ENCODE measurements at places on chromosomes 1 and 21. TPM values are rescaled to one million over a fixed set of nuclear protein-coding genes. Genes with fewer than 3 reads are reported as not detected.

GRCh38 chr21:18985584-18985983 is 582.0 kb upstream of the TMPRSS15 start:
- DNase-seq: no peak

Gene HOOK1
- polyA plus RNA-seq: 1.8 TPM

Gene PRKAA2
- polyA plus RNA-seq: 17.6 TPM

DNA sequence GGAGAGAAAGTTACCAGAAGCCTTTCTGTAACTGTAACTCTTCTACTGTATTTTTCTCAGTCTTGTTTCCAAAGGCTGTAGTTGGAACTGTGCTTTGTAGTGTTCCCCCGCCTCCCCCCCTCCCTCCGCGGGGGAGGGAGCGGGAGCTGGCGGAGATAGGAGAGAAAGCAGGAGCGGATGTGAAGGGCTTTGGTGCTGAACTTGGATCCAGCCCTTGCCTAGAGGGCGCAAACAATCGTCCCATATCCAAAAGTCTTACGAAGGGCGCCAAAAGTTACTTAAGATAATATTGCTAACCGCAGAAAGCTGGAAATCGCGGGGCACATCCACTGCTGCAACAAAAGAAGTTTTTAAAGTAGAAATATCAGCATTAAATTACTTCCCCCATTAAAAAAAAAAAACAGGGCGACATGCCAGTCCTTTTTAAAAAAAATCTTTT is 2.4 kb upstream of the NFIA start:
- DNase-seq: peak; percentile 88

DNA sequence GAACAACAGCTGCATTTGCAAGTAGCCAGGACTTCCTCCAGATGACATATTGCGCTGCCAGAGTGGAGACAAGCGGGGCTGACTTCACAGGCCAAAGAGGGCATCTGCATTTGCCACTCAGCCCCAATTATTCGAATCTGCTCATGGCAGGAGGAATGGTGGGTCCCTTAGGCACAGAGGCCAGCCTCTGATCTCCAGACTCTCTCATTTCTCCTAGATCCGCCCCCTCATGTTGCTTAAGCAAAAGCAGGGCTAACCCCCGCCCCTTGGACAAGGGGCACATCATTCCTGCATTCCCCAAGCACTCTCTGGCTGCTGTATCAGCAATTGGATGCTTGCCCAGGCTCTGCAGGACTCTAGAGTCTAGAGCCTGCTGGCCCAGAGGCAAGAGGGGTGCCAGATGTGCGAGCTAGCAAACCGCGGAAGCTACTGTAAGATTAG is 262.4 kb downstream of the ST6GALNAC3 start:
- peak; percentile 87 for DNase-seq

- peak; percentile 85 for DNase-seq
Measured at GRCh38 chr1:246002725-246003441, 504.2 kb downstream of the SMYD3 start.

- no peak for DNase-seq
Measured at GRCh38 chr1:176515310-176515709, 52.3 kb downstream of the PAPPA2 start.

Gene KIAA0040
- 16.0 TPM for polyA plus RNA-seq

- no peak for DNase-seq
Measured at GRCh38 chr21:31961027-31961426, 88.2 kb downstream of the HUNK start.

GRCh38 chr1:16017461-16018303 is at the start of gene HSPB7:
Gene HSPB7 (minus strand): TSS chr1:16018043. CDS start chr1:16017963, 80 bp downstream.
- peak; percentile 96 for DNase-seq

DNA sequence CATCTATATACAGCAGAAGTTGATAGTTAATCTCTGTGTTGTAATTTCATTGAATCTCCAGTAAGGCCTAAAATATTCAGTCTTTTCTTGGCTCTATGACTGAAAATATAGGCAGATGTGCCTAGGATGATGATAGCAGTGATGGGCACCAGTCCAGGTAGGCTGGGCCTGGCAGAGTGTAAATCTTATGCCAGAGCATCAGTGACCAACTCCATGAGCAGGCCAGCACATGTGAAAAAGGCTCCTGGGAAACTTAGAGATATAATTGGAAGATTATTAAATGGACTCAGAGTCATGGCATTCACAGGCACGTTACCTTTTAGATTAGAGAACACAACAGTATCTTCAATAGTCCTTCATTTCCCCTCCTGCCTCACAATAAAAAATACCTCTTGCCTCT is 20.7 kb upstream of the CYYR1 start:
- no peak for DNase-seq

Gene GREM2
- polyA plus RNA-seq: not detected

- DNase-seq: no peak
Measured at GRCh38 chr1:88472714-88473113, 211.4 kb upstream of the PKN2 start.

- DNase-seq: no peak
Measured at GRCh38 chr1:169072945-169073725, 33.4 kb upstream of the ATP1B1 start.

- DNase-seq: no peak
Measured at GRCh38 chr1:78540048-78540447, 49.3 kb downstream of the PTGFR start.

GRCh38 chr1:36471830-36472641 is 7.9 kb upstream of the MRPS15 start:
- DNase-seq: no peak

Gene UAP1
- 18.2 TPM for polyA plus RNA-seq

- DNase-seq: no peak
Measured at GRCh38 chr1:44846985-44847384, 3.9 kb upstream of the PTCH2 start.

- no peak for DNase-seq
Measured at GRCh38 chr1:170415710-170416372, 116.1 kb upstream of the GORAB start.

Gene VCAM1
- polyA plus RNA-seq: 4.2 TPM

- DNase-seq: no peak
Measured at GRCh38 chr1:227809026-227809425, 6.4 kb upstream of the PRSS38 start.

DNA sequence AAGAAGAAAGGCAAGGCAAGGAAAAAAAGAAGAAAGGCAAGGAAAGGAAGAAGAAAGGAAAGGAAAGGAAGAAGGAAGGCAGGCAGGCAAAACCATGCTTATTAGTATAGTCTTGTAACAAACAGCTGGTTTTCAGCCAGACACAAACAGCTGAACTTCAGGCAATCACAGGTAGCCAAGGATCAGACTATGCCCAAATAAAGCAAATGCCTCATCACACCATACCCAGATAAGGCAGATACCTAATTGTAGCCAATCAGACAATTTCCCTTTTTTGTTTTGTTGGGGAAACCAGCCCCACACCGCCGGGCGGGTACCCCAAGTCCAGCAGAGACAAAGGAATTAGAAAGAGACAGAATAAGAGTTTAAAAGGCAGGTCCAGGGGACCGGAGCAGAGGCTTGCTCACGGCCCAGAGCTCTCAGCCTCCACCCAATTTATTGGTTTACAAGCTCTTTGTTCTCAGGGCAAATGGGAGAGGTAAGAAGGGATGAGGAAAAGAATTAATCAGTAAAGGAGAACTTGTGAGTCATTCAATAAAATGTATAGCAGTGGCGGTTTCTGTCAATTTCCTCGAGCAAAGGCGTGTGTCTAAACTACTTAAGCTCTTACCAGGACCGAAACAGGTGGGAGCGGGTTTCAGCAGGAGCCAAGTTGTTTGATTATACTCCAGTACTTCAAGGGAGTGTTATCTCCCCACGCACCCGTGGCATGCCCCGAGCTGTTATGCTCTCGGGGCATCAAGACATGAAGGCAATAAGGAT is 886.8 kb downstream of the KCNT2 start:
- no peak for DNase-seq

Gene FCRL2
- not detected for polyA plus RNA-seq

Gene C1orf116
- polyA plus RNA-seq: 0.08 TPM

DNA sequence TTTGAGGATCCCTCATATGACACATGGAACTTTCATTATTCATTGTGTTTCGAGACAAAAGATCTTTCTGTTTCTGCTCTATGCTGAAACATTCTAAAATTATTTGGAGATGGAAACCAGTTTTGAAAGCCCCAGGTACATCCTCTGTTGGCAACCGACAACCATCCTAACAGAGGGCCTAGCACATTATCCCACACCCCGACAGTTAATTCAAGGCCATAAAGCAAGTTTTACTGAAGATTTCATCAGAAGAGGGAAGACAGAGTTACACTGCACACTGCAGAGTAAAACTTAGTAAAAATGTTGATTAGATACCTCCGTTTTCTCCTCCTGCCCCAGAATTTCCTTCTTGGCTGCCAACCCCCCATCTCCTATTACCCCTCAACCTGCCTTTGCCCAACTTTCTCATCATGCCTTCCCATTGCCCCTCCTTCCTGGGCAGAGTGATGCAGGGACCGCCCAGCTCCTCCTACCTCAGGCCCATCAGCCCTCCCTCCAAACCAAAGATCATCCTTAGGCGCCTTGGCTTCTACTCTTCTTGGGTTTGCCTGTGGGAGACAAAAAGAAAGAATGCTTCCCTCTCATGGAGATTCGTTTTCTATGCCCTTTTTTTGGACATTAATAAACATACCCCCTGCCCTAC is 52.9 kb upstream of the CITED4 start:
- no peak for DNase-seq

Gene C1orf94
- polyA plus RNA-seq: not detected

Gene PRDM16
- polyA plus RNA-seq: 13.1 TPM

- no peak for DNase-seq
Measured at GRCh38 chr1:4494558-4494957, 159.9 kb upstream of the AJAP1 start.

Gene VANGL2
- 0.94 TPM for polyA plus RNA-seq

Gene SPATA45
- not detected for polyA plus RNA-seq

GRCh38 chr1:192983349-192983980 is 75.7 kb downstream of the UCHL5 start:
- DNase-seq: no peak

DNA sequence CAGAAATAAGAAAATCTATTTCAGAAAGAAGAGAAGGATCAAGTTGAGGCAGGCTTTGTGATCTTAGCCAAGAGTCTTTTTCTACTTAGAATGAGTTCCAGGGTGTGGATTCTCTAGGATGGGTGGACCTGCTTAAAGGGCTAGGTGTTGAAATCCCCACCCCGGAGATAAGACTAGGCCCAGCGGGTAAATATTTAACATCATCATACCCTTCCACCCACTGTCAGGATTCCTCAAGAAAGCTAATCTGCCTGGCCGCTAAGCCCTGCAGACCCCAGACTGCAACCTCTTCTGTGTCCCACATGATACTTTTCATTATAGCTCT is 5.8 kb downstream of the IGSF9 start:
- DNase-seq: no peak

DNA sequence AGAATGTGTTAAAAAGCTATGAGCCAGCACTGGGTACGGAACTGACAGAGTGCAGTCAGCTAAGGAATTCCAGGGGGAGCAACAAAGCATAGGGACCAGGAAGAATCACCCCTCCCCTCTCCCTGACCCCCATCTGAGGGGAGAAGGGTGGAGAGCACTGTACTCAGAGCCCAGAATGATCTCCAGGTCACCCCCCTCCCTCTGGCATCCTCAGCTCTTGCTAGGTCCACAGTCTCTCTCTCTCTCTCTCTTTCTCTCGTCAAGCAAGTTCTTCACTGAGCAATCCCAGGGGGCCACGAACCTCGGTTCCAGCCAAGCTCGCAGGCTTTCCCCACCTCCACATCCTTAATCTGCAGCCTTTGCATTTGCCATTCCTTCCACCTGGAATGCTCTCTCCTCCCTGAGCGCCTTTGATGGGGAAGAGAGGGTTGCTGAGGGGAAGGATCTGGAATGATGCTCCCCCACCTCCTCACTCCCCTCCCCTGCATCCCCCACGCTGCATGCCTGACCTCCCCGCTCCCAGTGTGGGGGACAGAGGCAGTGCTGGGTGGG is 6.7 kb upstream of the WASF2 start:
- DNase-seq: peak; percentile 48

- peak; percentile 37 for DNase-seq
Measured at GRCh38 chr1:7346600-7347570, 424.2 kb upstream of the VAMP3 start.

DNA sequence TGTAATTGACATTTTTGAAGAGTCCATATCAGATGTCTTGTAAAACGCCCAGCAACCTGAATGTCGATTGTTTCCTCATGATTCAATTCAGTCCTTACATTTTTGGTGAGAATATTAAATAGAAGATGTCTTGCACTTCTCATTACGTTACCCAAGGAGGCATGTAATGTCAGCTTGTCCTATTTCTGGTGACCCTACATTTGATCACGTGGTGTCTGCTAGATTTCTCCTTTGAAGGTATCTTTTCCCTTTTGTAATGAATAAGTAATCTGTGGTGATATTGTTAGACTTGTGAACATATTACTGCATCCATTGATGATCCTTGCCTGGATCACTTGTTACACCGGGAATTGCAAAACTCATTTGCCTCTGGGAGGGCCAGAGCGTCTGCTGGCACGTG is 87.6 kb upstream of the DISP3 start:
- no peak for DNase-seq

GRCh38 chr21:46080171-46081021 is 17.5 kb upstream of the COL6A2 start:
- peak; percentile 66 for DNase-seq

Gene CD101
- polyA plus RNA-seq: 0.72 TPM

Gene KCNK2
- not detected for polyA plus RNA-seq

Gene SLC26A9
- 4.1 TPM for polyA plus RNA-seq

GRCh38 chr1:17188889-17189631 is 15.9 kb upstream of the PADI1 start:
- DNase-seq: no peak

- DNase-seq: peak; percentile 55
Measured at GRCh38 chr1:45512641-45513054, 9.0 kb downstream of the PRDX1 start.
